ENCODE measurements at places on chromosomes 13 and 19. TPM values are rescaled to one million over a fixed set of nuclear protein-coding genes. Genes with fewer than 3 reads are reported as not detected.

Gene ZC3H4
- 7.6 TPM for polyA plus RNA-seq

Gene UBE2L5
- polyA plus RNA-seq, result 0.02 TPM

Gene RFX1
- 0.54 TPM for polyA plus RNA-seq

Gene IL17D
- 2.3 TPM for polyA plus RNA-seq

Gene ZNF181
- 8.1 TPM for polyA plus RNA-seq

Gene CGB1
- not detected for polyA plus RNA-seq

Gene ZIC5
- polyA plus RNA-seq, result not detected

Gene CHAF1A
- polyA plus RNA-seq, result 13.2 TPM

GRCh38 chr13:26475176-26476110, 82.0 kb upstream of the WASF3 start:
- no peak for DNase-seq

DNA sequence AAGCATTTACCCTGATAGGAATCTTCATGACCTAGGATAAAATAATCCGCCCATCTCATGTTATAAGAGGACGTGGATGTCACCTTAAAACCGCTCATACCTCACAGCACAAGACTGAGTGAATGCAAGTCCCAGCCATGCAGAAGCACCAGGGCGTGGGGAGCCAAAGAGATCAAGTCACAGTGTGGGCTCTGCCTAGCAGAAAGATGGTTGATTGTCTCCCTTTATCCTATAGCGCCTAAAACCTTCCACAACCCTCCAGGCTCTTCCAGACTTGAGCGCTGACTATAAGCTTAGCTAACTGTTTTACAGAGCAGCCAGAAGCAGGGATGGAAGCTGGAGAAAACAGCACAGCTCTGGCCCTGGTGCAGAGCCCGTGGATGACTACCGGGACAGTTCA, 6.8 kb upstream of the ANKRD10 start:
- no peak for DNase-seq

DNA sequence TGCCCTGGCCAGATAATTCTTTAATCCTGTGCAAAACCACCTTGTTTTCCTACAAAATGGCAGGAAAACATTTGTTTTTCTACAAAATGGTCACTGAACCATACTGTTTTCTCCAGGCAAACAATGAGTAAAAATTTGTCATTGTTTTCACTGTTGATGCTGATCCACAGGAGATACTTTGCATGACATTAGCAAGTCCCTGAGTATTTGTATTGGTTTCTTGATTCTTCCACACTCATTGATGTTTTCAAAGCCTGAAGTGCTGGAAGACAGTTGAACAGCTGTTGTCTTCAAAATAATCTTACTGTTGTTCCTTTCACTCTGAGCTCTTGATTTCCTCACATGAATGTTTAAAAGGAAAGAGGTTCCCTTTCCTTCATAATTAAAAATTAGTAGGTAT, 123.1 kb upstream of the HTR2A start:
- no peak for DNase-seq

GRCh38 chr13:43939086-43939485, 59.4 kb downstream of the LACC1 start:
- DNase-seq, result no peak

DNA sequence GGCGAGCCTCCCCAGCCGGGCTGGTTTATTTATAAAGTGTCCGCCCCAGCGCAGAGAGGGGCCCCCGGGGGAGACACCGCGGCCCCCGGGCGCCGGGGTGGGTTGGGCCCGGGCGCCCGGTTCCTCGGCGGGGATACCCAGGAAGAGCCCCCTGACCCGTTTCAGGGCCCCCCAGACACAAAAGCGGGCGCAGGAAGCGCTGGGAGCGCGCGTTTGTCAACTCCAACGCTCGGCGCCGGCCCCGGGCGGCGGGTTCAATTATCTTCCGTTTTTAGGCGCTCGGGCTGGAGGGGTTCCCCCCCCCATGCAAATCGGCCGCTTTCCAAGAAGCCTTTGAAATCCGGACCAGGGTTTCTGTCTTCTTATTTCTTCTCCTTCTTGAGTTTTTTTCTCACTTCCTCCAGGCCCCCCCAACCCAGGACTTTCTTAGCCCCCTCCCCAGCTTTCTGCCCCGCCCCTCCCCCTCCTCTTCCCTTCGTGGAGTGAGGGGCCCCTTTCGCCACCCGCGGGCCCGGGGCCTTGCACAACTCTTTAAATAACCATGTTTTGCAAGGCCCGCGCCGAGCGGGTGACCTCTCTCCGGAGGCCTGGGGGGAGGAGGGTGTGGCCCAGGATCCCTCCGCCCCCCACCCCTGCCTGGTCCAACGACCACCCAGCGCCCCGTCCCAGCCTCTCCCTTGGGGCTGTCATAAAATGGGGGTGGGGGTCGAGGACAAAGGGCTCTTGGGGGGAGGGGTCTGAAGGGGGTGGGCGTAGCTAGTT, 935 bp downstream of the ARID3A start:
- DNase-seq, result peak; percentile 78

DNA sequence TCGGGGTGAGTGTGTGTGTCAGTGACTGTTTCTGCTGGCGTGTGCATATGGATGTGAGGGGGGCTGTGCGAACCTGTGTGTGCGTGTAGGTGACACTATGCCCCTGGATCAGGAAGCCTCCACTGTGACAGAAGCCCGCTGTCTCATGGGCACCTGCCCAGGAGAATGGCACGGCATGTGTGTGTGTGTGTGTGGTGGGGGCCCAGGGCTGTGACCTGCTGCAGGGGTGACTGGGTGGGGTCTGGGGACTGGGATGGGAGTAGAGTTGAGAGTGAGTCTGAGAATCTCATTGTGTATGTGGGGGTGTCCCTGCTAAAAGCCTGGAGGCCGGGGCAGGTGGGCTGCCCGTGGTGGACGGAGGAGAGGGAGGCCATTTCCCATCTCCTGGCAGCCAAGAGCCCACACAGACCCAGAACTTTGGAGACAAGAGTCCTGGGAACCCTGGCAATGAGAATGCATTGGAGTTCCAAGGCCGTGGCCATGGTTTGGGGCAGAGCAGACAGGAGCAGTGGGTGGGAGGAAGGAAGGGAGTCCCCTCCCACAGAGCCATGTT, 6.4 kb upstream of the TPM4 start:
- no peak for DNase-seq

- no peak for DNase-seq
Observed at GRCh38 chr13:48892688-48893075, 83.0 kb upstream of the FNDC3A start.

DNA sequence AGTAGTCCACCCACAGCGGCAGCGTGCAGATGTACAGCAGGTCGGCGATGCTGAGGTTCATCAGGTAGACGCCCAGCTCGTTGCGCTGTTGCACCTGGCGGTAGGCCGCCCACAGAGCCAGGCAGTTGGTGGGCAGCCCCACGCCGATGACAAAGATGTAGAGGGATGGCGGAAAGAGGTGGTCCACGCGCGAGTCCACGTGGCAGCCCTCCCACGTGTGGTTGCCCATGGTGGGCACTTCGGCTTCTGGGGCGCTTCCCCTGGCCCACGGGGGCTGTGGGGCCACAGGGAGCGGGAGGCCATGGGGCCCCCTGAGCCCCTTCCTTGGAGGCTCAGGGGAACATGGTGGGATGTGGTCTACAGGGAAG, 7.0 kb upstream of the OPA3 start:
- no peak for DNase-seq

DNA sequence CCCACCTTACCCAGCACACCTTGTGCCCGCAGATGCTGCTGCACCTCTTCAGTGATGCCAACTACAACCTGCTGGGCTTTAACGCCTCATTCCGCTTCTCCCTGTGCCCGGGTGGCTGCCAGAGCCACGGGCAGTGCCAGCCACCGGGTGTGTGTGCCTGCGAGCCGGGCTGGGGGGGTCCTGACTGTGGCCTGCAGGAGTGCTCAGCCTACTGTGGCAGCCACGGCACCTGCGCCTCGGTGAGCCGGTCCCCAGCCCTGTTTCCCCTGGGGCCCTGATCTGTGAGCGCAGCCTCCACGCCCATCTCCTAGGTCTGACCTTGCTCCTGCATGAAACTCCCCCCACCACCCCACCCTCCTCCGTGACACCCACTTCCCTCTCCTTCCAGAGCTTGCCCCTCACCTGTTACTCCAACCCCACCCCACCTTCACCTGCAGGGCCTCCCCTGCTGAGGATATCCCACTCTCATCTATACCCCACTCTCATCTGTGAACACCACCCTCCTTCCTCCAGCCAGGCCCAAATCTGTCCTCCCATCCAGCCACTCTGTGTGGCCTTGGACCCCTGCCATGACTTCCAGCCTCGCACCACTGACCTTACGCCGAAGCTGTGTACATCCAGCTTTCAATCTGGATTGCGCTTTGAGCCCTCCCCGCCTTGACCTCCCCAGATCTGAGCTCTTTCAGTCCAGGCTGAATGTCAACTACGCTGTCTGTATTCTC, 8.7 kb downstream of the MEGF8 start:
- no peak for DNase-seq

GRCh38 chr19:56124578-56124977, 3.5 kb upstream of the ZNF787 start:
- no peak for DNase-seq

GRCh38 chr19:17629760-17630159, 58.4 kb downstream of the UNC13A start:
- no peak for DNase-seq

DNA sequence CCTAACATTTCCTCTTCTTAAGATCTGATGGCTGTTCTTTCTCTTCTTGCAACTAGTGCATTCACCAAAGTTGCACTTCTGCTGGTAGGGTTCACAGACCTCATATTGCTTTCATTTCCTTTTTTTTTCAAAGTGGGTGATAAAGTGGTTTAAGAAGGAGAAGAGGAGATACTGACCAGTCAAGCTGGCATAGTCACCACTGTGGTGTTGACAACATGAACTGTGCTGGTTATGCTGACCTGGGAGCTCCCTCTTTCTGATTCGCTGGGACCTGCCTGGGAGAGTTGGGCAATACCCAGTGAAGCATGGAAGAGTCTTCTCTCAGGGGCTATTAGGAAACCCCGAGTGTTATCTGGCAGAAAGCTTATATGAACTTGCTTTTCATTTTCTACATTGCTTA, 222.9 kb downstream of the SLITRK5 start:
- DNase-seq, result no peak

DNA sequence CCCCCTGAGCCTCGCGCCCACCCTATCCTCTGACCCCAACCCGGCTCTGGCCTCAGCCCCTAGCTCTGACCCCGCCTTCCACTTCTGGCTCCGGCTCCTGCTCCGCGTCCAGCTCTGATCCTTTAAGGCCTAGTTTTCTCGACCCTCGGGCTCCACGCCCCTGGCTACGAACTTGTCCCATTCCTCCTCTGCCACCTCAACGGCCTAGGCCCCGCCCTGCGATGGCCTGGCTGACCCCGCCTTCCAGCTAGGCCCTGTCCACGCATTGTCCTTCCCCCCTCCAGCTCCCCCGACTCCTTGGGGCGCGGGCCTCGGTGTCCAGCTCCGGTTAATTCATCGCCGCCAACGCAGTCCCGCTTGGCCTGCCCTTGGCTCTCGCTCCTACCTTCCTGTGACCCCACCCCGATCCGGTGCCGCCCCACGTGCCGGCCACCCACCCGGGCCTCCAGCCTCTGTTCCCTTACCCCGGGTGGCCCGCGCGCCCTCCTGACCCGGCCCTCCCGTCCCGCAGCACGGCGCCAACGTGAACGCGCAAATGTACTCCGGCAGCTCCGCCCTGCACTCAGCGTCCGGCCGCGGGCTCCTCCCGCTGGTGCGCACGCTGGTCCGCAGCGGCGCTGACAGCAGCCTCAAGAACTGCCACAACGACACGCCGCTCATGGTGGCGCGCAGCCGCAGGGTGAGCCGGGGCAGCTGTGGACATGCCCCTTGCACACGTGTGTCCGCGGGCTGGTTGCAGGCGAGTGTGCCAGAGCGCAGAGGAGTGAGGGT, 9.4 kb downstream of the BCL3 start:
- peak; percentile 87 for DNase-seq

DNA sequence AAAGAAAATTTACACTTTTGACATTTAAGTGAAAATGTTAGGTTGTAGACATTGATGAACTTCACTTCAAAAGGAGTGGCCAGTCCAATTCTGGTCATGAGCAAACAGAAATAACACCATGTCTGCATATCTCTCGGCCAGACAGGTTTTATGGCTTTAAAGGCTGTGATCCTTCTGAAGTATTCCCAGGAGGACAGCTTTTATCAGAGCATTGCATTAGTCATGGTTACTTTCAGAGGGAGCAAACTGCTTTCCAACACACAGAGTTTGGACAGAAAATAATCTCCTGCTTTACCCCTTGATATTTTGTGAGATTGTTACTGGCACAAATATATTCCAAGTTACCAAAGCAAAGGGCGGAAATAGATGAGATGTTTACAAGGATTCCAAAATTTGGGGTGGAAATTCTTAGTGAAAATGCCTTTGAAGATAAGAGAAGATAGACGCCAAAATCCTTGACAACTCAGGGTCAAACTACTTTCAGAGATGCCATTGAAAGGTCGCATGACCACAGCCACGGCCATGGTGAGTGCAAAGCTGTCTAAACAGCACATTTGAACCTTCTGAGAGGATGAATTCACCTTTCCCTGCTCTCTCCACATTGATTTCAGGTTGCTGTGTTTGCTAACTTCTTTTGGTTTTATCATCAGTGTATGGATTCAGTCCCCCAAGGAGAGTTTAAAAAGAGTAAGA, 584.5 kb upstream of the SGCG start:
- no peak for DNase-seq

- no peak for DNase-seq
Observed at GRCh38 chr19:6099033-6099432, 11.3 kb downstream of the RFX2 start.

DNA sequence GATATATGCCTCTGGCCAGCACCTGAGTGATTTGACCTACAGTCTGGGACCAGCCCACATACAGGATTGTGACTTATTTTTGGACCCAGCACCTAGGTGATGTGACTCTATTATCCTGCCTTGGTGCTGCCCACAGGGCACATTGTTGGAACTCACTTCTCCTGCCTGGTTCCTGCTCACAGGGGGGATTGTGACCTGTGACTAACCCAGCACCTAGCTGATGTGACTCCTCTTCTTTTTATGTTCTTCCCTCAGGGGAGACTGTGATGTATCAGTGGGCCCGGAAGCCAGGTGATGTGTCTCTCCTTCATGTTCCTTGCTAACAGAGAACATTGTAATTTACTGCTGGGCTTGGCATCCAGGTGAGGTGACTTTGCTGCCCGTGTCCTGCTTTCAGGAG, 63.0 kb upstream of the ZNF724 start:
- DNase-seq, result no peak

DNA sequence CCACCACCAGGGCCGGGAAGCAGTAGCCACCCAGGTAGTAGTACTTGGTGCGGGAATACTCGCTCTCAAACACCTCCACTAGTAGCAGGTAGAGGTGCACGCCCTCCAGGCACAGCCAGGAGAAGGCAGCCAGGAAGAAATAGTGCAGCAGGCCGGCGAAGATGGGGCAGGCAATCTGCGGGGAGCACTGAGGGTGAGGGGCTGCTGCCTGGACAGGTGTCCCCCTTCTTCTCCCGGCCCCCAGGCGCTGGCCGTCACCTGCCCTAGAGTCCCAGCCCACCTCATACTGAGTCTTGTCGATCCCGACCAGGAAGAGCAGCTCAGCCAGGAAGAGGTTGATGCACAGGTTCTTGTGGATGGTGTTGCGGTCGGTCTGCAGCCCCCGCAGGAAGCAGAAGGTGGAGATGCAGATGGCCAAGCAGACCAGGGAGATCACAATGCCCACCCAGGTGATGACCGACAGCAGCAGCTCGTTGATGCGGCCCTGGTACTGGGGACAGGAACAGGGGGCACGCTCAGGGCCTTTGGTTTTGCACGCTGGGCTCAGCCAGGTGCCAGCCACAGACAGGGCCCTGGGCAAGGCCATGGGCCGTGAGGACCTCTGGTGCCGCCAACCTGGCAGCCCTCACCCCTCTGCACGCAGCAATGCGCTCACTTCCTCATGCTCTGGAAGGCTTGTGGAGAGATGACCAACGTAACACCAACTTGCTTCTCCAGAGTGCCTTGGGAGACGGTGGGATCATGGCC, 20.8 kb upstream of the ASF1B start:
- DNase-seq, result no peak
